ENCODE measurements at places on chromosomes 6 and 20.

DNA sequence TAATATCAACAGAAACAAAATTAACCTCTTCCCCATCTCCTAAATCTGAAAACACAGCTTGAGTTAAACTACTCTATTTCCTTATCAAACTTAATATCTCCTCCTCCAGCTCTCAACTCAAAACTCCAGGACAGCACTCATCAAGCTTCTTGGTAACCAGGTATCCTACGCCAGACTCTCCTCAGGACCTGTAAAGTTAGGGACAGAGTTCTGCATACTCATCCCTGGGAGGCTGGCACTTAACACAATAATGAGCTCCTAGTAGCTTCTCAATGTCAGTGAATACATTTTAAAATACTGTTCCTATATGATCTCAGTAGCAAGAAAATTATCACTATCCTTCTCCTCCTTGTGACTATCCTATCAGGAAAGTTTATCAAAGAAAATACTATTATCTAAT, 240.3 kb downstream of the PTPRK start:
- DNase-seq, result no peak

DNA sequence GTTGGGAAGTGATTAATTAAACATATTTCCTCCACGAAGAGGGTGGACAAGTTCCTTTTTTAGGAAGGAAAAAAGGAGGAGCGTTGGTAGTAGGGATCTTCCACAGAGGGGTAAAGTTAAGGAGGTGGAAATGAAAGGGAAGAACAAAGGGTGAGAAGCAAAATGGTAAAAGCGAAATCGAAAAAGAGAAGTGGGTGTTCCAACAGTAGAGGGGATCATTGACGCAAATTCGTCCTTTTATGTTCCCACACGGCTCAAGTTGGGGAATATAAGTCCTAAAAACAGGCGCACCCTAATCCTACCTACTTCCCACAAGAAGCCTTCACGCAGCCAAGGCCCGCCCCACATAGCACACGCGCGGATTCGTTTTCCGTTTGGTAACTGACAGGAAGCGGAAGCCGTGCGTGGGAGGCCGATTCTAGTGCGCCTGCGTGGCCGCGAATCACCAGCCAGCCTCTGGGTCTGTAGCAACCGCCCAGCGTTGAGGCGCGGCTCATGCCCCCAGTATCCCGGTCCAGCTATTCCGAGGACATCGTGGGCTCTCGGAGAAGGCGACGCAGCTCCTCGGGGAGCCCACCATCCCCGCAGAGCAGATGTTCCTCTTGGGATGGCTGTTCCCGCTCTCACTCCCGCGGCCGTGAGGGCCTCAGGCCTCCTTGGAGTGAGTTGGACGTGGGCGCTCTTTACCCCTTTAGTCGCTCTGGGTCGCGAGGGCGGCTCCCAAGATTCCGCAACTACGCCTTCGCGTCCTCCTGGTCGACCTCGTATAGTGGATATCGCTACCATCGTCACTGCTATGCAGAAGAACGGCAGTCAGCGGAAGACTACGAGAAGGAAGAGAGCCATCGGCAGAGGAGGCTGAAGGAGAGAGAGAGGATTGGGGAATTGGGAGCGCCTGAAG, at the start of gene NKAPL:
NKAPL (plus strand) TSS at position 421 of the 901 bp plus-strand sequence; CDS start at position 496, 75 bp downstream.
- DNase-seq, result peak; percentile 91

GRCh38 chr20:57372581-57373350, 18.4 kb upstream of the RBM38 start:
- no peak for DNase-seq

DNA sequence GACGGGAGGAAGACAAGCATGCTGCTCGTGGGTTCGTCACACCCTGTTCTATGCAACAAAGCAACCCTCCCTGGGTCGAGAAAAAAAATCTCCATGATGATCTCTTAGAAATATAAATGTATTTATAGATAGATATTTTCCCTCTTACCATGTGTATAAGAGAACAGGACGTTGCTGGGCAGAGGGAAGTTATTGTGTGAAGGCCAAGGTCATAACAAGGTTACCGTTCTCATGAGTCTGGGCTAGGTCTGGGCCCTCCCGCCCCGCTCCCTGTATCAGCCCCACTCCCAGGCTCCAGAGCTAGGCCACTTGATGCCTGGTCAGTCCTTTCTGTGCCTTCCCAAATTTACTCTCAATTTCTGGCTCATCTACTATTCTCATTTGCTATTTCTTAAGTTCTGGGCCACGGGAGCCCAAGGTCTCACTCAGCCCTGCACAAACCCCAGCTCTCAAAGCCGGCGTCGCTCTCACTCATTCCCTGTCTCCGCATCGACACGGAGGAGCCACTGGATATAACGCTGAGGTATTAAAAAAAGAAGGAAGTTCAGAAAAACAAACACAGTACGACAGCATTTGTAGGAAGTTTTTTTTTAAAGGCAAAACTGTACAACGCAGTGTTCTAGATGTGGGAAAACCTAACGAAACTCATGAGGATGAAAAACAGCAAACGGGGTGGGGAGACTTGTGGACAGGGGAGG, 96.8 kb downstream of the PSMG4 start:
- peak; percentile 73 for DNase-seq

DNA sequence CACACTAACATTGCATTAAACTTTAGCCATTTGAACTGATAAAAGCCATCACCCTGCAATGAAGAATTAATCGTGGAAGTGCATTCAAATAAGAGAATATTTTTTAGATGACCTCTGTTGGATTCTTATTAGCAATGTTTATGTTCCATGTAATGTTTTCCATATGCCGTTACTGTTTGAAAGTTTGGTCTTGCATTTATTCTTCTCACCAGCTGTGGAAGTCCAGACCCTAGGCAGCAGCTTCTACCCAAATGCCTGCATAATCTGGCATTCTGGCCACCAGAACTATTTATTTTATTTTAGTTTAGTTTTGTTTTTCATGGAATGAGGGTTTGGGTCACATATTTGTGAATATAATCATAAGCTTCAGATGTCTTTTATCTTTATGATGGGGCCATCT, 140.4 kb downstream of the SAMD5 start:
- no peak for DNase-seq

DNA sequence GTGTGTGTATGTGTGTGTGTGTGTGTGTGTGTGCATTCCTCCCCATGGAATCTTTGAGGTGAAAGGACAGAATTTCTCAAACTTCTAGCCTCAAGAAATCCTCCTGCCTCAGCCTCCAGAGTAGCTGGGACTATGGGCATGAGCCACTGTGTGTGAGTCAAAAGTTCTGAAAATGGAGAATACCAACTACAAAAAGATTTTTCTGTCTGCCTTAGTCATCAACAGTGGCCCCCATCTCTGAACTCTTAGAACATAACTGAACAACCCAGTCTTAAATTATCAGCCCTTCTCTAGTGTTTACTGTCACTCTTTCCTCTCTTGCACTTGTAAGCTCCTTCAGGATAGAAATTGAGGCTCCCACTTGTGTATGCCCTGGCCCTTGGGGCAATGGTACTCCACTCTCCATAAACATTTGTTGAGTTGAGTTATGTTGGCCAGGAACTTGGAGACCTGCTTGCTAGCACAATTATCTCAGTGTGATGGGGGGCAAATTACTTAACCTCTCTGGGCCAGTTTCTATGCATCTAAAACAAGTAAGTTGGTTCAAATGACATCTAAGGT, 35.3 kb upstream of the CLIC5 start:
- DNase-seq, result no peak

GRCh38 chr6:155040901-155041650, 46.0 kb downstream of the TIAM2 start:
- DNase-seq, result no peak

- DNase-seq, result no peak
Measured at GRCh38 chr6:150368762-150369161, at the start of gene IYD. TSS of gene IYD (plus strand) at chr6:150369012. CDS start at chr6:150369032, 20 bp downstream.

GRCh38 chr6:110471726-110472365, 4.6 kb downstream of the SLC22A16 start:
- no peak for DNase-seq

- DNase-seq, result no peak
Measured at GRCh38 chr6:23348185-23348584, 777.8 kb upstream of the NRSN1 start.

- no peak for DNase-seq
Measured at GRCh38 chr20:3669710-3670367, 6.6 kb upstream of the GFRA4 start.

DNA sequence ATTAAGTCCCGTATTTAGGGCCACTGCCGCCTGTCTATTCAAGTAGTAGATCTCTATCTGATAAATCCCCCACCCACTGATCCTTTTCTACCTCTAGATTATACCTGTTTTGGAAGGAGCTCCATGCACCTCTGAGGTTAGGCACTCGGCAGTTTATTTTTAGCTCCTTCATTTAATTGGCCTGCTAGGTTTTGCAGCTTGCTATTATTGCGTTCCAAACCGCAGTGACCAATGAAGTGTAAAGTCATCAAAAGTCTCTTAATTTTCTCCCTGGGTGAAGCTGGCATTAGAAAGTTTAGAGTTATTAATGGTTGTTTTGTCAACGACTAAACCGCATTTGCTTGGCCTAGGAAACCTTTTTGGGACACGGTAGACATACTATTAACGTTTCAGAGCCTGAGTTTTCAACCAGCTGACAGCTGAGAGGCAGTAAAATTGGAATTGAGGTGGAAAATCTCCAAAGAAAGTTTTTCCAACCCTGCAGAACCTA, 60.0 kb downstream of the RFPL4B start:
- no peak for DNase-seq

DNA sequence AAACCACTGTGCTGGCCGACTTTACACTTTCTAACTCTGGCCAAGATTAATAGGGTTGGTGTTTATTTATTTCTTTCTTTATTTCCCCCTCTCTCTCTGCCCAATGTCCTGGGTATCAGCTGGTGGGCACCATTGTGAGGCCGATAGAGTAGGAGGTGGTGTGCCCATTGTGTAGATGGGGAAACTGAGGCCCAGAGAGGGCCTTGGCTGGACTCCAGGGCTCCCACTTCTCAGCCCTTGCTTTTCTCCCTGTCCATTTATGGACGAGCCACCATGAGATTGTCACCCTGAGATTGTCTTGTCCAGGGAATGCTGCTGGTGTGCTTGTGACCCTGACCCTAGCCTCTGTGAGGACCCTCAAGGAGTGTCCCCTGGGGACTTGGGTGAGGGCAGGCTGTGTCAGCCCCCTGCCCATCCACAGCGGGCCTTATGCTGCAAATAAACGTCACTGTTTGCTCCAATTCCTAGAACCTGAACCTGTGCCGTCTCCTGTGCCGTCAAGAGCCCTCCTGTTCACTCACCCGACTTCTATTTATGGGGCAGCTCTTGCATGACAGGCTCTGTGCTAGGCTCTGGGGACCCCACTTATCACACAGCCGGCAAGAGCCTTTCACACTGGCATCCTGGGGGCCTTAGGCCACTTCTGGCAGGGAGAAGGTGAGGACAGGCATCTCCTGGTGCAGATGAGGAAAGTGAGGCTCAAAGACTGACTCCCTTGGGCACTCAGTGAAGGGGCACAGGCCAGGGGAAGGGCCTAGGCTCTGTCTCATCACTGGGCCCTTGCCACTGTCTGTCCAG, 24.8 kb downstream of the SUN5 start:
- no peak for DNase-seq

DNA sequence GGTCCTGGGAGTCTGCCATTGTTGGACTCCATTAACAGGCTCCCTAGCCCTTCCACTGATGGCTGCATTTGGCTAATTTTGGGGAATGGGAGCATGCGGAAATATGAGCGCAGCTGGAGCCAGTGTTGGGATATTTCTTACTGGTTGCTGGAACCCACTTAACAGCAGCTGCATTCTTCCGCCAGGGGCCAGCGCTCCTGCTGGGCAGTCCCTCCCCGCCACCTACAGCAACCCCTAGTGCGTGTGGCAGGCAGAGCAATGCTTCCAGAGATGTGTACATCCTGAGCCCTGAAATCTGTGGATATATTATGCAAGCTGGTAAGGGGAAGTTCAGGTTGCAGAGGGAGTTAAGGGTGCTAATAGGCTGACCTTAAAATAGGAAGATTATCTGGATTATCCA, 16.4 kb downstream of the CST8 start:
- no peak for DNase-seq

- DNase-seq, result no peak
Measured at GRCh38 chr6:41722969-41723529, 12.4 kb downstream of the TFEB start.

GRCh38 chr6:124119596-124119995, 315.9 kb downstream of the NKAIN2 start:
- no peak for DNase-seq

GRCh38 chr6:23180504-23181293, 611.3 kb downstream of the HDGFL1 start:
- no peak for DNase-seq

- no peak for DNase-seq
Measured at GRCh38 chr6:158854214-158855101, 35.3 kb upstream of the EZR start.

GRCh38 chr6:143607974-143608373, 69.8 kb upstream of the PHACTR2 start:
- no peak for DNase-seq

DNA sequence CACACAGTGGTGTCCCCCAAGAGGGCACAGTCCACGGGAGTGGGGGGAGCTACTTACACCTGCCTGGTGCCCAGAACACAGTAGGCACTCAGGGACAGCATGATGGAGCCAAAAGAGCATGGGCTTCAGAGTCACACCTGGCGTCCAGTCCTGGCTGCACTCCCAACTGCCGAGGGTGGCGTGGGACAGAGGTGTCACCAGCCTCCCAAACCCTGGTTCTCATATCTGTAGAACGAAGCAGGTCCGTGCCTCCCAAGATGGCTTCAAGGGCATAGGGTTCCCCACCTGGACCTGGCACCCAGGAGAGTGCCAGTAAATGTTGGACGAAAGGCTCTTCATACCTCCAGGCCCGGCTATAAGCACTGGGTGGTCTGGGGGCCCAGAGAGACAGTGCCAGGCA, 8.9 kb downstream of the HRH3 start:
- DNase-seq, result no peak

- no peak for DNase-seq
Measured at GRCh38 chr6:11650025-11650696, 112.6 kb downstream of the TMEM170B start.

DNA sequence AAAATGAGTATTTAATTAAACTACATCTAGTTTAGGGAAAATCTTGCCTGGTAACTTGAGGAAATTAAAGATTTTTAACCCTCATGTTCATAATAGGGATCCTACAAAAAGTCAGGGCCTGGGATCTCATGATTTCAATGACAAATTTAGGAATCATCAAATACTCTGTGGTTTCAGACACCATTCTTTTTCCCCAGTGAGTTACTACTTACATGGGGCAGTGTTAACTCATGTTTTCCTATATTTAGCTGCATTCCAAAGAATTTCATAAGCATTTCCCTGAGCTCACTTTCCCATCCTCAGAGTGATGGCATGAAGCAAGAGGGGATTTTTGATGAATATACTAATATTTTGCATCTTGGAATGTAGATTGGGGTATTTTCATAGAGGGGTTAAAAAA, 321.7 kb downstream of the CENPW start:
- no peak for DNase-seq
